ENCODE measurements at places on chromosomes 12 and 14.

DNA sequence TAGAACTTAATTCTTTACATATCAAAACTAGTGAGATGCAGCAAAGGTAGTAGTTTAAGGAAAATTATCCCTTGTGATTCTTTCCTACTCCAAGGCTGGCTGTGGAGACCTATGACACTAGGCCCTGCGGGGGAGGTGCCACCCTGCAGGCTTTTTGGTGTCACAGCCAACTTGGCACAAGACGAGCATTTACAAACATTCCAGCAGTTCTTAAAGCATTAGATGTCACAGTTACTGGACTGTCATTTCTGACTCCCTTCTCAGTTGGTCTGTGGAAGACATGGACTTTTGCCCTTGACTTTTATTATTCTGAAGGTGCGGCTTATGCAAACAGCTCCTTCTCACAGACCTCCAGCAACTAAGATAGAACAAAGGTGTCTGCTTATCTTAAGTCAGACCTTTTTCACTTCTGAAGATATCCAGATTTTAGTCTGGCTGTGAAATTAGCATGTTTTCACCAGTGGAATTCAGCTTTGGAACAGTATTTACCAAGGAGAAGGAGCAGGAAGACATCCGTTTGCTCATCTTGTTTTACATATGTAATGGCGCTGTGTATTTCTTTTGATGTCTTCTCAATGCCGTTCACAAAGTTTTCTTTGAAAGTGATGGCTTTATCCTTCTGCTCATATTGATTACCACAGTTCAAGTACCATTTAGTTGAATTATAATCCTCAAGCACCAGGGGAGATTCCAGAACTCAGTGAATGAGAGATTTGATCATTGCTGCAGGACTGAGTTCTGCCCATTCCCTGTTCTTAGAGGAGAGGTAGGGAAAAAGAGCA, 17.9 kb downstream of the SRGAP1 start:
- no peak for DNase-seq

DNA sequence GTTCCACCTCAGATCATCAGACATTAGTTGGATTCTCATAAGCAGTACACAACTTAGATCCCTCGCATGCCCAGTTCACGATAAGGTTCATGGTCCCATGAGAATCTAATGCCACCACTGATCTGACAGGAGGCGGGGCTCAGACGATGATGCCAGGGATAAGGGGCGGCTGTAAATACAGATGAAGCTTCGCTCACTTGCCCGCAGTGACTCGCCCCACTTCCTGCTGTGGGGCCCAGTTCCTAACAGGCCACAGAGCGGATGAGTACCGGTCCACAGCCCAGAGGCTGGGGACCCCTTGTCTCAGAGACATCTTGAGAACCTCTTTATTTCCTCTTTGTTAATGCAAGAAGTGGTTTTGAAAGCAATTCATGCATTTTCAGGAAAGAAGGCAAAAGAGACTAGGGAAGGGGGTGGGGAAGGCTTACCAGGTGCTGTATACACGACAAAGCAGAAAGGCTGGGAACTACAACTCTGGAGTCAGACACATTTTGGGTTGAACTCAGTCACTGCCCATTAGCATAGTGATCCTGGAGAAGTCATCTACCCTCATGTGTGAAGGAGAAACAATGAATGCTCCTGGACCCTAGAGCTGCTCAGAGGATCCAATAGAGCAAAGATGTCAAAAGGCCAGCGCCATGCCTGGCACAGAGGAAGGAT, 68.7 kb downstream of the EID3 start:
- no peak for DNase-seq

DNA sequence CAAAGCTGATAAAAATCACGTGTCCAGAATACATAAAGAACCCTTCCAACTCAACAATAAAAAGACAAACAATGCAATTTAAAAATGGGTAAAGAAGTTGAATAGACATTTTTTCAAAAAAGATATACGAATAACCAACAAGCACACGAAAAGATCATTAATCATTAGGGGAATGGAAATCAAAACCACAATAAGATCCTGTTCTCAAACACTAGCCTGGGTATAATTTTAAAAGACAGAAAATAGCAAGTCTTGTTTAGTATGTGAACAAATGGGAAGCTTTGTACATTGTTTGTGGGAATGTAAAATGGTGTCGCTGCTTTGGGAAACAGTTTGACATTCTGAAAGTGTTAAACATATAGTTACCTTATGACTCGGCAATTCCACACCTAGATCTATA, 86.3 kb upstream of the LMNTD1 start:
- DNase-seq = no peak

- no peak for DNase-seq
These were observed 753 bp downstream of the ACRBP start for GRCh38 chr12:6646276-6647082.

DNA sequence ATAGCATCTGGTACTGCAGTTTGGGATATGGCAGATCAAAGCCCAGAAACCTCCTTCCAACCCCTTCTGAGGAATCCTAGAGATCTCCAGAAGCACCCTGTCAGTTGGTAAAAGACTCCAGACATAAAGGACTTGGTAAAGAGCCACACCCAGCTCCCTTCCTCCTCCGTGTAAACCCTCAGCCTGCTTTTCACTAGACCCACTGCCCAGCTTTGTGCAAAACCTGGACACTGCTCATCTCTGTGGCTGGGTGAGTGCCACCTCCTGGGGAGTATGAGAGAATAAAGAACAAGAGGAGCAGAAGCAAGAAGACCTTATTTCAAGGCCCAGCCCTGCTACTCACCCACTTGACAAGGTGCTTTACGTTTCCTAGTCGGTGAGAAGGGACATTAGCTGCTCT, 33.0 kb downstream of the ANO2 start:
- no peak for DNase-seq

DNA sequence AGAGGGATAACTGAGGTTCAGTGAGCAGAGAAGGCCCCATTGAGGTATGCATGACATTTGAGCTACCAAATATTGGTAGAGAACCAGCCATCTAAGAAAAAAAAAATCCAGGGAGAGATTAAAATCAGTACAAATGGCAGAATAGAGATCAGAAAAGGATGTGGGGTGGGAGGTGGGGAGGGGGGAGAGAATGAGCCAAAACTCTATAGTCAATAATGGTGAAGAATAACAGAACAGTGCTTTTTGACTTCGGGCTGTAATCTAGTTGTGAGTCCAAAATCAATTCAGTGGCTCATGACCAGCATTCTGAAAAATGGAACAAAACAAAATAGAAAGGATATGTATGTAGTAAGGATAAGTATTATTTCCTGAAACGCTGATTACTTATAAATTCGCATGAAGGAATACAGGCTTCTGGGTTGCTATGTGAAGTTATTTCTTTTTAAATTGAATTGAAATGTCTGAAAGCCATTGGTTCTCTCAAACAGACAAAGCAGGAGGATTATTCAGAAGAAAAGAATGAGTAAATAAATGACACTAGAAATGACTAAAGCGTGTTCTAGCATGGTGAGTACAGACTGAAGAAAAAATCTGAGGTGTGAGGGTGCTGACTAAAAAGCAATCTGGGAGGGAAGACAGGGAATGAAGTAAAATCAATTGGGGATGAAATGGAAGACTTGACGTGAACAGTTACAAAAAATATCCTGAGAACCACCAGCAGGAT, 72.4 kb downstream of the ATP2B1 start:
- no peak for DNase-seq

DNA sequence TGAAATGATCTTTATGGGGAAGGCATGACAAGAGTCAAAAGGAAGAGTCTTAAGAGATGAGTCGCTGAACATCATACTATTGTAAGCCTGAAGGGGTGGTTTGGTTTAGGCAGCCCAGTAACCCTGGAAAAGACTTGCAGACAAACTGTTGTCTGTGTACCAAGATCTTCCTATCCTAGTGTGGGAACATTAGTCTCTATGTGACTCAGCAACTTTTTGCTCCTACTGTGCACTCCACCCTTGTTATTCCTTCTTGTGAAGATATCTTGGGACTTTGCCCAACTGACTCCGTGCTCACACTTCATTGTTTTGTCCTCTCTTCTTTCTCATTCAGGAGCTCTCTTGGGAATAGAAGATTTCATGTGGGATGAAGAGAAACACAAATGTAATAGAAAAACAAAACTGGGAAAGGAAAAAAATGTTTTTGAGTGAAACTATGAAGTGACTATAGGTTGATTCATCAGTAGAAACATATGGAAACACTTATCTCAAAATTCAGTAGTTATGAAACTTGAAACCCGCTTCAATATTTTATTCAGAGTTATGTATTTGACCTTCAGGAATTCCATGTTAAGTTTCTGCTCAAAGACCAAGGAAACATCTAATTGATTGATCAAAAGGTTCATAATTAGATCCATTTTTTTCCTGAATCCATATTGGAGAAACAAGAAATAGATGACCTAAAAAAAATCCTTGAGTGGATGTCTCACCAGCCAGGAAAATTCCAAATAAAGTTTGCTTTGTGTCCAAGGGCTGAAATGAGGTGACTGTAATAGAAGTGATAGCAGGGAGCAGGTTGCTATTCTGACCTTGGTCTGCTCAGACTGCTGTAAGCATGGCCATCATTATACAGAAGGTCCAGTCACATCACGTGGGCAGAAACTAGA, 67.2 kb downstream of the BTG1 start:
- no peak for DNase-seq

DNA sequence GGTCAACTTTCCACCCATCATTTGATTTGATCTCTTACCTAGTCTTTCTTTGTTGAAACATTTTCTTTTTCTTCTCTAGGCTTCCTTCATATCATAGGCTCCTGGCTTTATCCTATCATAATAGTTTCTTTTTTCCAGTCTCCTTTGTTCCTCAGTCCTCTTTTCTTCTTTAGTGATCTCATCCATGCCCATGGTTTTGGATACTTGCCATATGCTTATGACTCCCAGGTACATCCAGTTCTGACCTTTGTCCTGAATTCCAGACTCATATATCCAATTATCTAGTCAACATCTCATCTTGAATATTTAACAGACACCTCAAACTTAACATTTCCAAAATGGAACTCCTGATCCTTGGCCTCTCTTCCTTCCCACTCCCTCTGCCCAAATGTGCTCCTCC, 36.1 kb upstream of the KRAS start:
- no peak for DNase-seq

DNA sequence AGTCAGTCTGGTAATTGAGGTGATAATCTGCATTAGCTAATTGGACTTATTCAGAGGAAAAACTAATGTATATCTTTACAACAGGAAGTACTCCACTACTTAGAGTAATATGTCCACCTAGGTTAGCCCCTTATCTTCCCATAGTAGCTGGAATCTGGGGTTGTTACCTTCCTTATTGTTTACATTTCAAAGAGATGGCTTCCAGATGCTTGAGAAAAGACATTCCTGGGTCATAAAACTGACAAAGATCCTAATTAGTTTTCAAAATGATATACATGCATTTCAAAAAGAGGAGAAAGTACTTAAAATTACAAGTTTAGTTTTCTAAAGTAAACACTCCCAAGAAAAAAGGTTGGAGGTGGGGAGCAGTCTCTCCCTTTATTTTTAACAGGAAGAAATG, 78.1 kb downstream of the RPL10L start:
- DNase-seq = no peak

GRCh38 chr12:124487066-124487833, 80.2 kb downstream of the NCOR2 start:
- DNase-seq = no peak

GRCh38 chr14:61491876-61492434, 170.6 kb downstream of the PRKCH start:
- no peak for DNase-seq

DNA sequence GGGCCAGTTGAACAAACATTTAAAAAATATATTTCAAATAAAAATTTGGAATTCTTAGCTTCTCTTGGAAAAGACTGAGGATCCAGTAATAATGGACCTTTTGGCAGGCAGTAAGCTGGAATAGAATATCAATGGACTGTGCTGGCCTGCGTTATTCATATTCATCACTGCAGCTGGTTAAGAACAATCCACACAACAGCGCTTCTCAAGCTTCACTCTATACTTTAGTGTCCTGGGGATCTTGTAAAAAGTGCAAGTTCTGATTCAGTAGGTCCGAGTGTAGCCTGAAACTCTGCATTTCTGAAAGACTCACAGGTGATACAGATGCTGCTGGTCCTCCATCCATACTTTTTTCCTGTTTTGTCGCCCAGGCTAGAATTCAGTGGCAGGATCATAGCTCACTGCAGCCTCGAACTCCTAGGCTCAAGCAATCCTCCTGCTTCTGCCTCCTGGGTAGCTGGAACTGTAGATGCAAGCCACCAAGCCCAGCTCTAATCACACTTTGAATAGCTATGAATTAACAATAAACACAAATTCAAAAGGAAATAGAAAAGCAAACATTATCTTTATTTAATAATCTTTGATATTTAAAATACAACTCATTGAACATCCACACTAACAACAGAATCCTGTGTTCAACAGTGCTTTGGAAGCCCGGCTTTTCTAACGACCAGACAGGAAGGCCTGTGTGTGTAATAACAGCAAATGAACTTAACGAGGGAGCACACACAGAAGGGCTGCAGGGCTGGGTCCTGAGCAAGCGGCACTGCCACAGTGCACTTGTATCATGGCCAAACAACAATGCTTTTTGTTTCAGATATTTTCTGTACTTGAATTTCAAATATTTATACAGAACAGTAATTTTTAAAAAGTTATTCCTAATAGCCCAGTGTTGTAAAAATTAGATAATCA, 18.4 kb upstream of the TRIP11 start:
- no peak for DNase-seq

DNA sequence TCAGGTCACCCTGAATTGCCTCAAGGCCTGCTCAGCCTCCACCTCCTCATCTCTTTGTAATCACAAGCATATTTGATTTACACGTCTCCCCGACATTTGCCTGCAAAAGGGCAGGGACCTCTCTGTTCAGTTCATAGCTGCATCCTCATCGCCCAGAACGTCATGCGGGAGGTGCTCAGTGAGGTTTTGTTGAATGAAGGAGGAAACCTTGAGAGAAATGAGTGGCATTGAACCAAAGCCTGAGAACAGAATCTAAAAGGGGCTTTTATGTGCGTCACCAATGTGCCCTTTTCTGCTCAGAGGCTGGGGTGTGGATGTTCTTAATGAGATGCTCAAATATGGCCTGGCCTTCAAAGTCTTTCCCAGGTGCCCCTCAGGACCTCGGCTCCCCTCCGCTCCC, 50.0 kb upstream of the LHX5 start:
- no peak for DNase-seq

- DNase-seq = no peak
These were observed 54.3 kb downstream of the PLCZ1 start for GRCh38 chr12:18683327-18684013.

All from NCI-H1417 treated with DMSO at 0.1 percent for 48 hours (cell line).